ENCODE measurements at places on chromosomes 16 and 17. TPM values are rescaled to one million over a fixed set of nuclear protein-coding genes. Genes with fewer than 3 reads are reported as not detected.
A peak's percentile ranks its signal among the peaks of the same experiment; 100 is the strongest.

ZNF688 gene
- 8.8 TPM for total RNA-seq

CENPV gene
- total RNA-seq: 18.5 TPM

- H3K27me3 ChIP-seq: no peaks in the 10 kb centered on the region
- no peak overlapping the region for H3K27ac ChIP-seq
- H3K4me3 ChIP-seq: no peak overlapping the region
- peaks cover 42% of the 10 kb centered on the region for H3K4me1 ChIP-seq
- DNase-seq: no peak
Observed at GRCh38 chr16:89861648-89862047, 11.7 kb upstream of the TCF25 start.

- H3K36me3 ChIP-seq: peaks cover 30% of the 10 kb centered on the region
- peaks cover 83% of the 10 kb centered on the region for H3K4me1 ChIP-seq
- H3K27ac ChIP-seq: peak overlapping the region; percentile 84
- peak overlapping the region; percentile 29 for H3K4me3 ChIP-seq
Observed at GRCh38 chr17:45311760-45312476, 4.9 kb downstream of the MAP3K14 start.

DNA sequence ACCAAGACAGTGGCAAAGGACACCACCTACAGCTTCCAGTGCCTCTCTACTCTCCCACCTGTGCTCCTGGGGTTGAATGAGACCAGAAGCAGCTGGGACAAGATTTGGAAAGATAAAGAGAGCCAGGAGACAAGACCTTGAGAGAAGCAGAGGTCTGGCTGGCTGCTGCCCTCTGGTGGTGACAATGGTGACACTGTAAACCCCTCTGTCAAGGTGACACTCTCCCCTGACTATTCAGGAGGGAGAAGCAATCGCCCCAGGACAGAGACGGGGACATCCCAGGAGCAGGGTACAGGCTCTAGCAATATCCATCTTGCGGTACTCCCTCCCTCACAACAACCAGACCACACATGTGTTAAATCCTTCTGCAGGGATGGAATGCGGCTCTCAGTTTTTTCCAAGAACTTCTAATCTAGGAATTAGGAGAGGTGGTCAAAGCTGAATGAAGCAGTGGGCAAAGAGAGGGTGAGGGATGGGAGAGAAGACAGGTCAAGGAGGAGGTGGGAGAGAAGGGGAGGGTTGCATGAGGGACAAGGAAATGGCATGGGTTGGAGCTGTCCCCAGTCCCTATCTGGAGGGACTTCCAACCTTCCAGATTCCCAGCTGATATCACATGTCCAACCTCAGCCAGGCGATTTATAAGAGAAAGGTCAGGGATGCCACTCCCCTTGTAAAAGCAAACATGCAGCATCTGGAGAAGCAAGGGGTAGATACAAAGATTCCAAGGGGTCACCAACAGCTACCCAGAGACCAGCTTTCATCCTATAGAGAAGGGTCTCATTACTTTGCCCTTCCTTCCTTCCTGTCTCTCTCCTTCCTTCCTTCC is 2.9 kb downstream of the PHOSPHO1 start:
- no peak overlapping the region for H3K4me3 ChIP-seq
- peaks cover 54% of the 10 kb centered on the region for H3K4me1 ChIP-seq
- peaks cover 16% of the 10 kb centered on the region for H3K27me3 ChIP-seq
- peaks cover 2% of the 10 kb centered on the region for H3K36me3 ChIP-seq

DNA sequence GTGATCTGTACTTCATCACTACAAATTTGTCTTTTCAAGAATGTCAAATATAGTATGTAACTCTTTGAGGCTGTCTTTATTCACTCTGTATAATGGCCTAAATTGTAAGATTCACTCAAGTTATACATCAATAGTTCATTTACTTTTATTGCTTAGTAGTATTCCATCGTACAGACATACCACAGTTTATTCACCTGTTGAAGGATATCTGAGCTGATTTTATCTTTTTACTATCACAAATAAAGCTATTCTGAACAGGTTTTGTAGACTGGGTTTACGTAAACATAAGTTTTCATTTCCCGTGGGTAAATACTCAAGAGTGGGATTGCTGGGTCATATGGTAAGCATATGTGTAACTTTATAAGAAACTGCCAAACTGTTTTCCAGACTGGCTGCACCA is 18.6 kb downstream of the PSMD12 start:
- no peak for DNase-seq
- H3K27me3 ChIP-seq: no peaks in the 10 kb centered on the region
- H3K4me1 ChIP-seq: no peaks in the 10 kb centered on the region
- no peak overlapping the region for H3K4me3 ChIP-seq

GRCh38 chr17:48024149-48025039 is 13.2 kb downstream of the COPZ2 start:
- no peaks in the 10 kb centered on the region for H3K36me3 ChIP-seq
- H3K27ac ChIP-seq: no peak overlapping the region
- H3K4me3 ChIP-seq: peak overlapping the region; percentile 66
- H3K4me1 ChIP-seq: peaks cover 34% of the 10 kb centered on the region
- DNase-seq: peak; percentile 32

DNA sequence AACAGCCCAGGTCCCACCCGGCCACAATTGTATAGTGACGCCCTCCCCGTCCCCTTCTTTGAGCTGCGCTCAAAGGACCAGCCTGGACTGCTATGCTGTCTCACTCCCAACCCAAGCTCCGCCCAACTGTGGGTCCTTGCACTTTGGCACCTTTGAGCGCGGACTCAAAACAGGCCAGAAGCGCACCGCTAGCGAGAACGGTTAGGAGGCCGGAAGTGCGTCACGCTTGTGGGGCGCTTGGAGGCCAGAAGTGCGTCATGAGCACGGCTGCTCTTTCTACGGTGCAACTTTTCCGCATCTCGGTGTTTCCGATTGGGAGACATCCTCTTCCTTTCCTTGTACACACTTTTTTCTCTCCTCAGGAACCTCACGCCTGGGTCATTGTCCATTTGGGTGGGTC is at the start of gene ZNF19:
ZNF19 (minus strand) TSS at position 203 of the 400 bp plus-strand sequence. CDS start 7,210 bp downstream, outside the sequence.
- H3K27ac ChIP-seq: no peak within 1 kb of the TSS
- peaks cover 6% of the 10 kb centered on the region for H3K4me1 ChIP-seq
- DNase-seq: no peak
- H3K4me3 ChIP-seq: no peak within 1 kb of the TSS

DNA sequence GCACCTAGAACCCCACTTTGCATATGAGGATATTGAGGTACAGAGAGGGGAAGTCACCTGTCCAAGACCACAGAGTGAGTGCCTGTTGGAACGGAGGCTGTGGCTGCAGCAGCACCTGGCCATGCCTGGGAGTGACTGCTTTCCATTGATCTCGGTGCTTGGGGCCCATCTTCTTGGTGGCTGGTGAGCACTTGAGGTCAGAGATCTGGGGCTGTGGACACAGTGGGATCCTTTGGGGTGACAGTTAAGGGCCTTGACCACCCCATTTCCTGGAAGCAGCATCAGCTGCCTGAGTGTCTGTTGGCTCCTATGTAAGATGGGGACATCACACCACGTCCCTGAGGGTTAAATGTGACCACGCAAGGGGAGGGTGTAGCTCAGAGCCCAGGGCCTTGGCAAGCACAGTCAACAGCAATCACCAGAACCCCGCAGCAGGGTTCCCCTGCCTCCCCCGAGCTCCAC is 111.7 kb downstream of the IRF8 start:
- peaks cover 9% of the 10 kb centered on the region for H3K4me1 ChIP-seq
- no peak for DNase-seq
- H3K4me3 ChIP-seq: no peak overlapping the region
- no peak overlapping the region for H3K27ac ChIP-seq
- H3K27me3 ChIP-seq: no peaks in the 10 kb centered on the region
- no peaks in the 10 kb centered on the region for H3K36me3 ChIP-seq

DNA sequence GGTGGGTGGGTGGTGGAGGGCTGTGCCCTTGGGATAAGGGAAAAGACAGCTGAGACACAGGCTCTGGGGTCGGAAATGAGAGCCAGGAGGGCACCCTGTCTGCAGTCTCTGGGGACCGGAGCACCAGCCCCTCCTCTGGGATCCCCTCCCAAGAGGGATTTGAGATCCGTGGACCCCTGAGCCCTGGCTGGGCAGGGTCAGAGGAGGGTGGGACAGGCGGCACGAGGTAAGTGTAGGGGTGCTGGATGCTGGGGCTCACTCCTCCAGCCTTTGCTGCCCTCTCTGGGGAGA is 425 bp downstream of the SGSH start:
- H3K4me3 ChIP-seq: peak overlapping the region; percentile 99
- H3K36me3 ChIP-seq: peaks cover 27% of the 10 kb centered on the region
- H3K4me1 ChIP-seq: peaks cover 45% of the 10 kb centered on the region
- no peaks in the 10 kb centered on the region for H3K27me3 ChIP-seq

DNA sequence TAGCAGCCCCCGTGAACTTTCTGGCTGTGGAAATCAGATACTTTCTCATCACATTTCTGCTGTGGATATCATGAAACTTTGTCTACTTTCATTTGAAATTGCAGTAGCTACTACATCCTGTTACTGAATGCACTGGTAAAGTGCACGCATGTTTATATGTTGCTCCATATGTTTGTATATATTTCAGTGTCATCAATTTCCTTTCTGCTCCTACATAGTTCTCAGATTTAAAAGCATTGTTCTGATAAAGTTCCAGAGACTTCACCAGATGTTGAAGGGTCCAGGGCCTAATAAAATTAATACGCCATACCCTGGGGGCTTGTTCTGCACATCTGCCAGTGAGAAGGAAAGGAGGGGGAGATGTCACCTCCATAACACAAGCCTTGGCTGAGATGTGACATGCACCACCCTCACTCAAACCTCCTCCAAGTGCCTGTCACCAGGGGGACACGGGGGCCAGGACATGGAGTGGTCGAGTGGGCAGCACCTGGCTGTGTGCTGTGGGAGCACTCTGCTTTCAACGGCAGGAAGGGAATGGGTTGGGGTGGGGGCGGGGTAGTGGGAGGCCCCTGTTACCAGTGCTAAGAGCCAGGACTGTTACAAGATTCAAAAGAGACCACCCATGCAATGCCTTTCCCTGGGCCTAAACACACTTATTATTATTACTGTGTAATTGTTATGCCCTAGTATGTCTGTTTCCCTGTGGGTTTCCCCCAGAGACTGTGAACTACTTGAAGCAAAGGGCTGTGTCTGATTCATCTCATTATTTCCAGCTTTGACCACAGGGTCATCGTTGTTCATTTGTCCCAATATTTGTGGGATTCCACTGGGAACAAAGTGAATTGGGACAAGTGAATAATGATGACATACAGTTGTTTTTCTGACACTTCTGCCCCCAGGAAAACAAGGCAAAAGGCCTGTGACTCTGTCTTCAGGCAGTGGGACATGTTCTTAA is 193.4 kb downstream of the FOXL1 start:
- H3K36me3 ChIP-seq: no peaks in the 10 kb centered on the region
- no peak overlapping the region for H3K4me3 ChIP-seq
- H3K4me1 ChIP-seq: no peaks in the 10 kb centered on the region
- H3K27ac ChIP-seq: no peak overlapping the region
- peaks cover 2% of the 10 kb centered on the region for H3K27me3 ChIP-seq

GRCh38 chr16:53891409-53892139 is 187.6 kb downstream of the FTO start:
- H3K4me3 ChIP-seq: no peak overlapping the region
- H3K27me3 ChIP-seq: no peaks in the 10 kb centered on the region
- peaks cover 16% of the 10 kb centered on the region for H3K36me3 ChIP-seq
- no peak overlapping the region for H3K27ac ChIP-seq
- no peaks in the 10 kb centered on the region for H3K4me1 ChIP-seq
